ENCODE measurements at places on chromosomes 16 and 17.
A peak's percentile ranks its signal among the peaks of the same experiment; 100 is the strongest.

- DNase-seq: peak; percentile 43
Measured at GRCh38 chr17:59607817-59608403, 11.8 kb upstream of the CLTC start.

DNA sequence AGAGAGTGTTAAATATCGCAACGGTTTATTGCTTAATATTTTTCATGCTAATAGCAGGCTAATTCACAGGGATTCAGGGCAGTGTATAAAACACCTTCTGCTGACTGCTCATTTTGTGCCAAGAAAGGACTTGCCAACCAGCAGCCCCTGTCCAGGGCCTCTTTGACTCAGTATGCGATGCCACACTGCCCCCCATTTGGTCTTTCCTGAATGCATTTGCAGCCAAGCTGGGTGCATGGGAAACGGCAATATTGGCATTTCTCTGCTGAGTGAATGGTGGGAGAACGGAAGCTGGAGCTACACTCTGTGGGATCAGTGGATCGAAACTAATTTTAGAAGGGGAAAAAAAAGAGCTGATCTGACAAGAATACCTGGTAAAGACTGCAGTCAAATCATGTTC is 152.9 kb upstream of the C16orf82 start:
- DNase-seq: no peak

GRCh38 chr16:66446737-66447136 is 19.6 kb downstream of the BEAN1 start:
- no peak for DNase-seq

DNA sequence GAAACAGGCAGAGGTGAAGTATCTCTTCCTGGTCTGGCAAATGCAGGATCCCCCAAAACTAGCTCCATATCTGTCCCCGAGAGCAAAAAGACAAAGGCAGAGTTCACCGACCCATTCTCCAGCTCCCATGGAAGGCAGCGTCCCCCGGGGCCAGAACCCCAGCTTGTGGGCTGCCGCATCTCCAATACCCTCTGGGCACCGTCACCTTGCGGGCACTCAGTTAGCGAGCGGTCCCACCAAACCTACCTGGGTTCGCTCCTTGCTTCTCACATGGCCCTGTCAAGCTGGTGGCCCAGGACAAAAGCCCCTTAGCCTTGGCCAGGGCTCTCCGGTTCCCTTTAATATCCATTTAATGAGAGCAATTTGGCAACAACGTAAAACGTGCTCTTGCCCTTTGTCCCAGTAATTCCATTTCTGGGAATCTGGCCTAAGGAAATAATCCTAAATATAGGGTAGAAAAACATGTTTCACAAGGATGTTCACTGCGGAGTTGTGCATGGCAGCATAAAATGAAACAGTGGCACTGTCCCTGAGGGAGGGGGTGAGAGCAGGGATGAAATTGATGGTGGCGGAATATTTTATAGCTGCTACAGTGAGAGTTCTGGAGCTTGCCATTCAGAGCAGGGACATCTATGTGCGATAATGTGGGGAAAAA is 157.1 kb downstream of the CMIP start:
- DNase-seq: no peak

- DNase-seq: peak; percentile 30
Measured at GRCh38 chr17:28473542-28473941, at the start of gene SLC13A2. Gene SLC13A2, plus strand, starts transcription at chr17:28473644. Its CDS starts 69 bp downstream, at chr17:28473713.

DNA sequence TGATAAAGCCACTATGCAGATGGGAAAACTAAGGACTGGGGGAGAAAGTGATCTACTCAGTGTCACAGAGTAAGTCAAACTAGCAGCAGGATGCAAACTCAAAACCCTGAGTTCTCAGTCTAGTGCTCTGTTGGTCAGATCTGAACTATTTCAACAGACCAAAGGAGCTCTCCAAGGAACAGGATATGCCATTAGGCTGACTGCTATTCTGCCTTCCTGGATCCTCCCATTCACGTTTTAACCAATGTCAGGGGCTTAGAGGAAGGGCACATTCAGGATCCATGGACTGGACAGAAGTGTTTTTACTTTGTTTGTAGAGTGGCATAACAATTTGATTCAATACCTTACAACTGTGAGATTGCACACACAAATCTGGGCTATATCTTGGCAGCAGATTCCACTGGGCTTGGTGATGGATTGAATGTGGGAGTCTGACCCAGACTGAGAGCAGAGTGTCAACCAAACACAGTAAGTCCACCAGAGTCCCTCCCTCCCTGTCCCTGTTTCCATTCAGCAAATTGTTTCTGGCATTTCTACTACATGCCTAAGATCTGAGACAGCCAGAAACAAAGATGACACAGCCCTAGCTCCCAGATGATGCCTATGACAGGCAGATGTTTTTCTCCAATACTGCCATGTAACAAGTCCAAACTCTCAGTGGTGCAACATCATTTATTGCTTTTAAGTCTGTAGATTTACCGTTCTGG is 337.8 kb upstream of the CDH5 start:
- no peak for DNase-seq

- no peak for DNase-seq
Measured at GRCh38 chr16:84911486-84912216, 91.9 kb downstream of the CRISPLD2 start.

- DNase-seq: no peak
Measured at GRCh38 chr17:82840431-82840831, 609 bp upstream of the ZNF750 start.

DNA sequence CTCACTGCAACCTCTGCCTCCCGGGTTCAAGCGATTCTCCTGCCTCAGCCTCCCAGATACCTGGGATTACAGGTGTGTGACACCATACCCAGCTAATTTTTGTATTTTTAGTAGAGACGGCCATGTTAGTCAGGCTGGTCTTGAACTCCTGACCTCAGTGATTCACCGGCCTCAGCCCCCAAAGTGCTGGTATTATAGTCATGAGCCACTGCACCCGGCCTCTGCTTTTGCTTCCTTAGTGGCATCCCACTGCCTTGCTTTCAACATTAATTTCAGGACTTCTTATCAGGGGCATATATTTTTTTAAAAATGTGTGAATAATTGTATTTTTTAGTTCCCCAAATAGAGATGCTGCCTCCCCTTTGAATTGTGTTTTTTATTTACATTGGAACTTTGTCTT is 98.8 kb downstream of the SYCE1L start:
- no peak for DNase-seq

- DNase-seq: no peak
Measured at GRCh38 chr17:59498530-59499307, 66.7 kb upstream of the DHX40 start.

DNA sequence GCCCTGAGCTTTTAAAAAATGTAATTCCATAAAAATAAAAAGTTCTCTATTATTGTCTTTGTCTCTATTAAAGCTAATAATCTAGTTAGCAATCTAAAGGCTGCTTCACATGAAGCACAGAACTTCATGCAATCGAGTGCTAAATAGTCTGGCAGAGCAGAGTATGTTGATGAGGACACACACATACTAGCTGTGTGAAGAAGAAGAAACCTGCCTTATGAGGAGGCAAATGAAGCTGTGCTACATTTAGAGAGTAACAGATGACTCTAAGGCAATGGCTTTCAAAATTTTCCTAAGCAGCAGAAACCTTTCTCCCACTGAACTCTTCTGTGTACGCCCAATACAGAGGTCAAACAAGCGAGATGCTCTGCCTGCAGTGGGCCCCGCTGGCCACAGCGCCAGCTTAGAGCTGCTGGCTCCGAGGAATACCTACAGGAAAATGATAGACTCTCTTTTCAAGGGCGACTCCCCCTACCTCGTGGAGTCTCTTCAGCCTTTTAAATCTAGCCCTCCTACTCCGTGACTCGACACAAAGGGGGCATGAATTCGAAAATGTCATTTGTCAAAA is 39.2 kb downstream of the GNA13 start:
- no peak for DNase-seq

GRCh38 chr16:2530629-2531318 is 434 bp downstream of the CEMP1 start:
- DNase-seq: peak; percentile 45

GRCh38 chr16:67255553-67256221 is 6.9 kb downstream of the SLC9A5 start:
- no peak for DNase-seq

DNA sequence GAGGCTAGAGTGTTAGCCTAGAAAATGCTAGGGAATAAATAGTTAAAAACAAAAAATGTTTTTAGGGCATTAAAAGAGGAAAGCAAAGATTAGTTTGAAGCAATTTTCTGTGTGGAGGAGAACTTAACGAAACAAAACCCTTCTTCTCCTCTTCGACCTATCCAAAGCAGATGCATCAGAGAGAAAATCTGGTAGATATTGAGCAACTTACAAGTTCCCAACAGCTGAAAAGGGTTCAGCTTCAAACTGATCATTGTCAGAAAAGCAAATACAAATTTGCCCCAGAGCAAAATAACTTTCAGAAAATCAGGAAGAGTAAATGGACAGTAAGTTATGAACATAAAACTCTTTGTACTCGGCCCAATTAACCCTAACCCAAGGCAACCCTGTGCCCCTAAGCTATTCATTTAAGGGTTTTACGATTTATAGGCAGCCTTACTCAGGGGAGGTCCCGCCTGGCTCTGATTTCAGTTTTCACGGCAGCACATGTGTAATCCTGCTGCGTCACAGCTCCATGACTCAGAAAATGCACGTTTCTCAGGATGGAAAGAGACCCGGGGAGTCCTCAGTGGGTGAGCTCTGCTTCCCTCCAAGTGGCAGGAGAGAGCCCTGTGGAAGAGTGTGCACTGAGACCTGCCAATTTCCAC is 405.7 kb upstream of the SALL1 start:
- DNase-seq: no peak

- DNase-seq: no peak
Measured at GRCh38 chr17:38994026-38994425, 26.8 kb upstream of the FBXO47 start.

- no peak for DNase-seq
Measured at GRCh38 chr16:22123146-22123545, 30.8 kb downstream of the VWA3A start.

GRCh38 chr16:57572978-57573728 is 30.7 kb downstream of the ADGRG5 start:
- no peak for DNase-seq

All from activated CD8-positive, alpha-beta memory T cell treated with anti-CD3 and anti-CD28 coated beads, Interleukin-2, amount 10 ng/mL, durations not matched to agents 7 days and 5 days (primary cell).